HTR-8/SVneo (cell line): ENCODE measurements at places on chromosomes 13 and 19.

DNA sequence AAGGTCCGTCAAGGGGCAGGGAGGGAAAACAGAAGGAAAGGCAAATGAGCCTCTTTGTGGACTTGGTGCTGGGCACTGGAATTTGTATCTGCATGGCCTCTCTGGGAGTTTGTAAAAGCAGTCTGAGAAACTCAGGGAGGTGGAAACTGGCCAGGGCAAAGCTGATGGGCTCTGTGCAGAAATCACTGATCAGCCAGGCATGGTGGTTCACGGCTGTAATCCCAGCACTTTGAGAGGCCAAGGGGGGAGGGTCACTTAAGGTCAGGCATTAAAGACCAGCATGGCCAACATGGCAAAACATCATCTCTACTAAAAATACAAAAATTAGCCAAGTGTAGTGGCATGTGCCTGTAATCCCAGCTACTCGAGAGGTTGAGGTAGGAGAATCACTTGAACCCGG, 369.9 kb upstream of the ZNF507 start:
- DNase-seq, result no peak

DNA sequence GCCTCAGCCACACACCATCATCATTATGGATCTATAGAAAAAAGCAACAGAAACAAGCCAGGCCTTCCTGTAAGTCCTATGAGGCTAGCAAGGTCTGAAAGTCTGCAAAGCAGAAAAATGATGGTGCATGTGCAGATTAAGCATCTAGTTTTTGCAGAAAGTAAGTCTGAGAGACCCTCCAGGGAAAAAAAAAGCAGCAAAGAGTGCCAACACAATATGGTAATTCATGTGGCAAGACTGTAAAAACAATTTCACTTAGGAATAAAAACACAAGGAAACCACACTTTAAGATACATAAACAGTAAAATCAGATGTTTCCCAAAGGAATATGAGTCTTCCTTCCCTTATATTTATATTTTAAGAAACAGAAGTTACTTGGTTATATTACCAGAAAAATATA, 112.3 kb upstream of the FBXL3 start:
- DNase-seq, result no peak

GRCh38 chr19:30047432-30047831, 105.4 kb downstream of the URI1 start:
- DNase-seq, result no peak

DNA sequence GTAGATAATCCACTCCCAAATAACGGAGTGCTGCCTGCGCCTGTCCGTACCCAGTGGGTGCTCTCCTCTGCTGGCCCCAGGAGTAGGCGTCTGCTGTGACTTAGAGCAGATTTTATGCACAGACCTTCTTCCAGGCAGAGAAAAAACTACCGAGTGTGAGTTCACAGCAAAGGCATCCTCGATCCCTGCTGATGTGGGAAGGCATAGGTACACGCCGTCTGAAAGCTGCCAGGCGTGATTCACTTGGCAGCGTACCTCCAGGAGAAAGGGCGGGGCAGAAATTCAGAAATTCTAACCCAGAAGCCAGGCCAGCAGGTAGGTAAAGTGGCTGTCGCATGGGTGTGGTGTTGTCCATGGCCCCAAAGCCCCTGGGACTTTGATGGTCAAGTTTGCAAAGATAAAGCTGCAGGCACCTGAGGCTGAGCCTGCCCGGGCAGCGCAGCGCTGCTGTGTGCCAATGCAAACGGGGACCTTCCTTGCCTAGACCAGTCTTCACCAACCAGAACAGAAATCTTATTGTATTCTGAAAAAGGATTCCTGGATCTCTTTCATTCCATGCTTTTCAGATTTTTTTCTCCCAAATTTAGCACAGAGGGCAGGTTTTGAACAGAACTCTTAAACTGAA, 36.3 kb downstream of the COL4A2 start:
- no peak for DNase-seq

DNA sequence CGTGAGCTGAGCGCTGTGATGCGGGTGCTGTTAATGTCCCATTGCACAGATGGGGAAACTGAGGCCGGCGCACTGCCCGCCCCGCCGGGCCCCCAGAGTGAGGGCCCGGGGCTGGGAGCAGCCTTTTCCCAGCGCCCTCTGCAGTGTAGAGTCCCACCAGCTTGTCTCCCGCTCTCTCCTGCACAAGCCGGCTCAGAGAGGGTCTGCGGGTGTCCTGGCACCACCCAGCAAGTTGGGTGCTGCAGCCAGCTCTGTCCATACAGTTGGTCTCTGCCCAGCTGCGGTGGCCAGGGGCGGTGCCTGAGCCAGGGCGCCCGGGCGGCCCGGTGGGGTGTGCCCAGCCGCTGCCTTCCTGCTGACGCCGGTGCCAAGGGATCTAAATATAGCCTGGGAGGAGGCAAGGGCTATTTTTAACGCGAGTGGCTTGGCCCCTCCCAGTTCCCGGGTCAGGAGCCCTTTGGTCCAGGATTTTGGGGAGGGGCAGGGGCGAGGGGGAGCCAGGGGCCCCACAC, 19.3 kb downstream of the GADD45B start:
- no peak for DNase-seq

- DNase-seq, result no peak
Observed at GRCh38 chr19:49380391-49380790, 7.7 kb upstream of the KASH5 start.

GRCh38 chr13:43058831-43059230, 35.4 kb downstream of the DNAJC15 start:
- no peak for DNase-seq

GRCh38 chr19:5489551-5489950, 34.3 kb downstream of the ZNRF4 start:
- no peak for DNase-seq

DNA sequence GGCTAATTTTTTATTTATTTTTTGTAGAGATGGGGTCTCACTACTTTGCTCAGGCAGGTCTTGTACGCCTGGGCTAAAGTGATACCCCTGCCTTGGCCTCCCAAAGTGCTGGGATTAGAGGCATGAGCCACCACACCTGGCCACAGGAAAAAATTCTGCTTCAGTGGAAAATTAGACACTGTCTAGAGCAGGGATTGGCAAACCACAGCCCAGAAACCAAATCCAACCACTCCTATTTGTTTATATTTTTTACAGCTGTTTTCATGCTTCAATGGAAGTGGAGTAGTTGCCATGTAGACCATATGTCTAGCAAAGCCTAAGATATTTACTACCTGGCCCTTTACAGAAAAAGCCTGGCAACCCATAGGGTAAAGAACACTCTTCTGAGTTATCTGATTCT, 123.7 kb upstream of the MRI1 start:
- no peak for DNase-seq
